ENCODE measurements at places on chromosomes 5 and 9.
A peak's percentile ranks its signal among the peaks of the same experiment; 100 is the strongest.

- no peak for DNase-seq
Measured at GRCh38 chr5:16600397-16600796, 16.4 kb downstream of the RETREG1 start.

GRCh38 chr9:40913928-40914673 lies 214.4 kb downstream of the FOXD4L6 start:
- no peak for DNase-seq

DNA sequence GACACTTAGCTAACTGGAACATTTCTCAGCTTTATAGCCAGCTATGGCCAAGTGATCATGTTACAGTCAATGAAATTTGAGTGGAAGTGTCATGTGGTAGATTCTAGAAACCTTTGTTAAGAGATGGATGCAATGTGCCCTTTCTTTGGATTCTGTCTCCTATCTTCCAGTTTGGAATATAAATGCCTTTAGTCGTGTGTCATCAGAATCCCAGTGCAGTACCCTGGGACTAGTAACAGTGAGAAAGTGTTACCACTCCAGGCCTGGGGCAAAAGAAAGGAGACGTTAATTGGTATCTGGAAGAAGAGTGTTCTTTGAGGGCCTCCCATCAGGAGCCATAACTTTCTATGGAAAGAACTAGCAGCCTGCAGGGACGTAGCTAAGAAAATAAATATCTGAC lies 149.6 kb downstream of the SNX18 start:
- DNase-seq, result no peak

- DNase-seq, result no peak
Measured at GRCh38 chr9:132182314-132183091, 20.6 kb downstream of the NTNG2 start.

DNA sequence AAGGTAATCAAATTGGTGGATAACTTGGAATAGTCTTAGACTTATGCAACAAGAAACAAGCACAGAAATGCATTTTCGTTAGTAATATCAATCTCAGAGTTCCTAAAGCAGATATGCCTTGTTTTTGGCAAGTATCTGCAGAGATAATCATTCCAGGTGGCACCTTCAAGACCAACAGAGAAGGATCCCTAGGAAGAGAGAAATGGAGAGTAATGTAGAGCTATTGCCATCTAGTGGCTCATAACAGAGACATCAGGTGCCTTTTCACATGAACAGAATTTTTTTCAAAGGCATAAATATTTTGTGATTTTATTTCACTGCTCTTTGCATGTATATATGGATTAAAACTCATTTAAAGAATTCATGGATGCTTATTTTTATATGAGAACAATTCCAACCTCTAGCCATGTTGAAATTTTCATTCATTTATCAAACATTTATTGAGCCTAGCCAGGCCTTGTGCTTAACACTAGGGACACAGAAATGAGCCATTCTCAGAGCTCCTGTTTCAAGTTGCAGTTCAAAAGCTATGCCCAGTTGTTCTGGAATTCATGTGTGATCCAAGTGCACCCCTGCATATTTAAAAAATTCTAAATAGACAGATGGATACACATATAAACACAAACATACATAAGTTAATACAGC lies 117.5 kb upstream of the OR13F1 start:
- peak; percentile 24 for DNase-seq

DNA sequence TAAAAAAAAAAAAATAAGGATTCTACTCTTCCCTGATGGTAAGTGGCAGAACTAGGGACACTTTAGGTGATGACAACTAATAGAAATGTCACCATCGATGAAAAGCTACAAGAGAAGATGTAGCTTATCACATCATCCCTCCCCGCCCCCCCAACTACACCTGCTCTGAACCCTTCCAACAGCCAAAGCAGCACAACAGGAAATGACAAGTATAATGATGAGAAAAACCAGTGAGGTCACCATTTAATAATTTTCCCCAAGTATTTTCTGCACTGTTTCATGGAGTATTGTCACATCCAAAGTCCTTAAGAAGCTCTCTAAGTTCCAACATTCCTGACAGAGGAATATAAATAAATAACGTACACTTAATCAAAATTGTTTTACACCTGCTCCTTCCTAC lies 221.4 kb downstream of the EFNA5 start:
- no peak for DNase-seq
